NCI-H1436 (cell line): ENCODE measurements at places on chromosomes 1 and 21.

DNA sequence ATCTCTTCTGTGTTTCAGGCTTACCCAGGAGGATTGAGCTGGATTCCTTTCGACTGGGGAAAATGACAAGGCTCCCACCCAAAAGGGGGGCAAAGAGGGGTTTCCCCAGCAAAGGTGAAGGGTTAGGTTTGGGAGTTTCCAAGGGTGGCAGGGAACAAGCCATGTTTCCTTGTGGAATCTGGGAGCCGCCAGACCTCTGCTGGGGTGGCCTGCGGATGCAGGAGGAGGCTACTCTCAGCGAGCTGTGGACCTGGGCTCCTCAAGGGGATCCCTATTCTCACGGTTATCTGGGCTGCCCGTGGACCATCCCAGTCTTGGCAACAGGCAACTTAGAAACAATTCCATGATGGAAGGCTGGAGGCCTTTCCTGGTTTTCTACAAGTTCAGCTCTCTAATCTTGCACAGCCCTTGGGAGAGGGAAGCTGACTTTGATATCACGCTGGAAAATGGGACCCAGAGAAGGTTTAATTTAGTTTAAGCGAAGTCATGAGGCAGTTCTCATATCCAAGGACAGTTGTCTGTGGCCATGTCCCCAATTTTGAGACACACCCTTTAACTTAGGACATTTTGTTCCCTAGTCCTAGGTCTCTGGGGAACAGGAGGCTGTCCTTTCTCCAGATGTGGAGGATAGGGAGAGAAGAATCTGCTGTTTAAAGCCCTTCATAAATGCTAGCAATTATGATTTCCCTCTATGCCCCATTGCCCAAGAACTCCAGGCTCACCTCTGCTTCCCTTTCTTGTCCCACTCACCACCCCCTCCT, 24.7 kb upstream of the STUM start:
- no peak for DNase-seq

GRCh38 chr1:64598100-64598571, 128.2 kb downstream of the CACHD1 start:
- no peak for DNase-seq

- peak; percentile 81 for DNase-seq
These were observed 537.3 kb upstream of the PLXNA2 start for GRCh38 chr1:208781391-208782045.

GRCh38 chr1:202615501-202616354, 94.5 kb downstream of the SYT2 start:
- no peak for DNase-seq

DNA sequence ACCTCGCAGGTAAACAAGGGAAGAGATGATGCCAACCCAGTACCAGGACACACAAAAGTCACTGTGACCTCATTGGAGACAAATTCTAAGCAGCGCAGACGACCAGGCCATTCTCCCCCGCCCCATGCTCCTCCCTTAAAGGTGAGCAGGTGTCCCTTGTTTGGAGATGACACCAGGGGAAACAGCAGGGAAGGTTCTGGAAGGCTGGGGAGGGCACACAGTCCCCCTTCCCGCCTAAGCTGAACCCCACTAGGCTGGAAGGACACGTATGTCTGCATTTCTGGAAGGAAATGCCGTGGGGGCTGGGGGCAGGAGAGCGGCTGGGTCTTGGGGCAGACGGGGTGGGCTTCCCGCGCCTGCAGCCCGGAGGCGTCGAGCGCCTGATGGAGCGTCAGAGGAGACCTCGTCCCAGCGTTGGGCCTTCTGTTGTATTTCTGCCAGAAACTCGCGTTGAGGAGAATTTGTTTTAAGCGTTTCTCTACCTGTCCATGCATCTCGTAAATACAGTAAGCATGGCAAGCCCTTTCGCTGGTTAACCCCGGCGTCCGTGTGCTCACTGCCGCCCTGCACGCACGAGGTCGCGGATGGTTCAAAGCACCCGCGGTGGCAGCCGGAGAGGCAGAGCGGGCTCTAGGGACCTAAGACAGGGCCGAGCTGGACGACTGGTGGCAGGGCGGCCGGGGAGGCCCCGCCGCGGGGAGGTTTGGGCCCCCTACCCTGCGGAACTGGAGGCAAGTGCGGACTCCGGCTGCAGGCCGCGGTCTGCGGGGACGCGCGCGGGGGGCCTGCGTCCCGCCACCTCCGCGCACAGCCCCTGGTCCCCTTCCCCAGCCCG, 1.2 kb upstream of the LHX4 start:
- no peak for DNase-seq
